ENCODE measurements at places on chromosomes 13 and 19. TPM values are rescaled to one million over a fixed set of nuclear protein-coding genes. Genes with fewer than 3 reads are reported as not detected.

Gene UPK1A
- total RNA-seq: not detected

Gene RASIP1
- total RNA-seq: 6.9 TPM

GRCh38 chr13:106010836-106011235, 524.6 kb downstream of the EFNB2 start:
- DNase-seq: no peak

- DNase-seq: no peak
These were observed 155.2 kb upstream of the IPO5 start for GRCh38 chr13:97798171-97798821.

GRCh38 chr13:50731400-50731799, 112.1 kb downstream of the DLEU7 start:
- DNase-seq: no peak

GRCh38 chr13:73971481-73971880, 162.7 kb downstream of the KLF12 start:
- DNase-seq: no peak

DNA sequence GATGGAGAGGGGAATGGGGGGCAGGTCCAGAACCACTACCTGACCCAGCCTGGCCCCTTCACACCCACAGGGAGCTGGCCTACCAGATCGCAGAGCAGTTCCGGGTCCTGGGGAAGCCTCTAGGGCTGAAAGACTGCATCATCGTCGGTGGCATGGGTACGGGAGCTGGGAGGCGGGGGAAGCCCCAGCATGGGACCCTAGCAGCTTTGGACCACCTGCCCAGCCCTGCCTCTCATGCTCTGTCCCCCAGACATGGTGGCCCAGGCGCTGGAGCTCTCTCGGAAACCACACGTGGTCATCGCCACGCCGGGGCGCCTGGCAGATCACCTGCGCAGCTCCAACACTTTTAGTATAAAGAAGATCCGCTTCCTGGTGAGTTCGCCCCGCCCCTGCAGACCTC, 2.1 kb downstream of the DDX49 start:
- no peak for DNase-seq

GRCh38 chr13:72760189-72760588, 21.5 kb downstream of the DIS3 start:
- DNase-seq: no peak

All from psoas muscle (tissue), 8 donors.